MV-4-11 (cell line): ENCODE measurements at places on chromosomes 6 and 20.

DNA sequence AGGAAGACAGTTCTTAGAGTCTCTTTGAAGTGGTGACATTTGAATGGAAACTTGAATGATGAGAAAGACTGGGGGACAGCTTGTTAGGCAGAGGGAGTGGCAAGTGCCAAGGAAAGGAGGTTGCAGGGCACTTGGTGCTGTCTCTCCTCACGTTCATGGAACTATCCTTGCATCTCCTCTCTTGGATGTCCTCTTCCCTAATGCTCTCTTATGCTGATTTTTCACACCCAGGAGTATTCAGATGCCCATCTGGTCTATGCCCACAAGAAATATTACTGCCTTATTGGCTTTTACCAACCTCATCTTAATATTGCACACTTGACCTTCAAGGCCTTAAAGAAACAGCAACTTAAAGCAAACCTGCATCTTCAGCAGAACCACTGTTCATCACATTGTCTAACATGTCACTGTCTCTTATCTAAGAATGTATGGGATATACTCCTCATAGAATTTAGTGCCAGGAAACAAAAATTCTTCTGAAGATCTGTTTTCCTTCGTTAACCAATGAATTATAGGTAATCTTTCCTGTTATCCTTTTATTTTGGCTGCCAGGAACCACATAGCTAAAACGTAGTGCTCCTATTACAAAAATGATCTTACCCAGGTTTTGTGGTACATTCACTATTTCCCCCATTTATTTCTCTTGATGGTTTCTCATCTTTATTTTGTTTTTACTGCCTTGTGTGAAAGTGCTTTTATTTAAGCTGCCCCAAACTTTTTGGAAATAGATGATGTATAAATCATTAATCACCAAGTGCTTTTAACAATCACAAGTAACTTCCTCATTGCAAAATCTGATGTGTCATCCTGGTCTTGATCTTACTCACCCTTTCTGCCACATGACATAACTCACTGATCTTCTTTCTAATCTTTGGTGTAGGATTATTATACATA, 12.8 kb downstream of the RGS17 start:
- peak; percentile 86 for DNase-seq

DNA sequence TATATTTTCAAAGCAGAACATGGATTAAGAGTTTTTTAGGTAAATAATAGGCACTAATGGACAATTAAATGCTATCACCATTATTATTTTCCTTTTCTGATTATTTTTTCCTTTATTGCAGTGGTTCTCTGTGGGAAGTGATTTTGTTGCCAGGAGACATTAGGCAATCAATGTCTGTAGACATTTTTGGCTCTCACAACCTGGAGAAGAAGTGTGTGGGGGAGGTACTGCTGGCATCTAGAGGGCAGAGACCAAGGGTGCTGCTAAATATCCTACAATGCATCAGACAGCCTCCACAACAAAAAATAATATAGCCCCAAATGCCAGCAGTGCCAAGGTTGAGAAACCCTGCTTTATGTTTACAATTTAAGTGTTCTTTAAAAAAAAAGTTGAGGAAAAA, 8.3 kb downstream of the IFNGR1 start:
- no peak for DNase-seq

DNA sequence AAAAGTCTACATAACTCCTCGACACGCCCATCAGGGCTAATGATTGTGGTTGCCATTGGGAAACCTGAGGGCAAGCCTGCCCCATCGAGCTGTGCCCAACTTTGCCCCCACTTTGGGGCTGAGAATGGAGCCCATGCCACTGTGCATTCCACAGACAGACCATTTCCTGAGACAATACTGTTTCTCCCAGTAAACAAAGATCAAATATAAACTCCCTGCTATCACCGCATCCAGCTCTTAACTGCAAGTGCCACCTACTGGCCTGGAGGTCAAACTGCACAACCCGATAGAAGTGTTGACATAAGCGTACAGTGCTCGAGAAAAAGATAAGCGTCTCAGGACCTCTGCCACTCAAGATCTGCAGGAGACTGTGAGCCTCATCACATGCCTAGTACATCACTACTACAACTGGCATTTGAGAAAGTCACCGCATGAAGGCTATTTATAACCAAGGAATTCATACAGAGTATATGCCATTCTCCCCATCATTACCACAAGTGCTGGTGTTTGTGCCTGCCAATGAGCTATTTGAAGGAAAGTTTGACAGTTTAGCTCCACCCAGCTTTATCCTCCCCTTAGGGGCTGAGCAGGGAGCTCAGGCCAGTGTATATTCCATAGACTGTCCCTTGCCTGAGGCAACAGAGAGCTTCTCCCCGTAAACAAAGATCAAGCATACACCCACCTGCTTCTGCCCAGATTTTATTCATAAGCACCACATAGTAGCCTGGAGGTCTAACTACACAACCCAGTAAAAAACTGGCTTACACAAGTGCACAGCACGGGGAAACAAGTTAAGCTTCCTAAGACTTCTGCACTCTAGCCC, 4.5 kb upstream of the DEFB126 start:
- DNase-seq, result peak; percentile 17

GRCh38 chr20:19835533-19836222, 77.6 kb downstream of the RIN2 start:
- DNase-seq, result no peak

DNA sequence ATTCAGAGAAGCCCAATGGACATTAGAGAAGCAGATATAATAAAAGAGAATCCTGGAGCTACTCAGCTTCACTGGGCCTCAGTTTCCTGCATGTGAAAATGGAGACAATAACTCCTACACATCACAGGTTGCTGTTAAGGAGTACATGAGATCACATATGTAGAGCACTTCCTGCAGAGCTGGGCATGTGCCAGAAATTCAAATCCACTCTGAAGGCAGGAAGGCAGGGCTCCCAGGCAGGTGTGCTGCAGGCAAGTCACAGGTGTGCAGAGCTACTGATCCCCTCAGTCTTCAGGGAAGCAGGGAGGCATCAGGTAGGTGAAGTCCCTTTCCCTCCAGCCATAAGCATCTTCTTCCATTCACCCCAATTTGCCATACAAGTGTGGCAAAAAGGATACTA, 48.0 kb downstream of the DST start:
- no peak for DNase-seq

GRCh38 chr6:63493557-63493956, 78.7 kb upstream of the LOC128125822 start:
- no peak for DNase-seq

DNA sequence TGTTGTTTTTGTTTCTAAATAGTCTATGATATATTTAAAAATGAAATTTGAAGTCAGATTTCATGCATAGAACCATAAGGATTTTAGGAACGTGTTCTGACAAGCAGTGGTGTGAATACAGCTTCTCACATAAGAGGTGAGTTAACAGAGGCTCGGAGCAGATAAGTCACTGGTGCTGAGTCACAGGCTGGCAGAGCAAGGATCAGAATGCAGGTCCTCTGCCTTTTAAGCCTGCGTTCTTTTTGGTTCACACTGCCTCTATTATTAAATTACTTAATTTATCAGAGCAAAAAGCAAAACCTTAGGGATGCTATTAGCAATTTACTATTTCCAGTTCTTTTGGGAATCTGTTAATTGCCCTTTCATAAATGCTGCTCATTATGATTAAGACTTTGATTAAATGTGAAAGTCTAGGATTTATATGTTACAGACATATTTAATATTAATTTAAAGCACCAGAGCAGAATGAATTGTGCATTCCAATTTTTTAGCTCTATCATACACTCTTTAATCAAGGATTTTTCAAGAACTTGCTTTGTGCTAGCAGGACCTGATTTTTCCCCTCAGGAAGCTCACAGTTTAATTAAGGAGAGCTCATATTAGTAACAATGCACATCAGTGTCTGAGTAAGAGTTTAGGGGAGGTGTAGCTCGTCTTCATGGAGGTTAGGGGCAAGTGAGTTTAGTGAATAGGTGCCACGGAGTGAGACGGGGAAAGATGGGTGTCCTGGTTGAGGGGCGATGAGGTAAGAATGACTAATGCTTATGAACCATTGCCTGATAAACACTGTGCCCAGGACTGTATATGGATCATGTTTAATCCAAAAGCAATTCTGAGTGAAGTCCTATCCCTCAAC, 212.7 kb upstream of the AGPAT4 start:
- DNase-seq, result no peak

DNA sequence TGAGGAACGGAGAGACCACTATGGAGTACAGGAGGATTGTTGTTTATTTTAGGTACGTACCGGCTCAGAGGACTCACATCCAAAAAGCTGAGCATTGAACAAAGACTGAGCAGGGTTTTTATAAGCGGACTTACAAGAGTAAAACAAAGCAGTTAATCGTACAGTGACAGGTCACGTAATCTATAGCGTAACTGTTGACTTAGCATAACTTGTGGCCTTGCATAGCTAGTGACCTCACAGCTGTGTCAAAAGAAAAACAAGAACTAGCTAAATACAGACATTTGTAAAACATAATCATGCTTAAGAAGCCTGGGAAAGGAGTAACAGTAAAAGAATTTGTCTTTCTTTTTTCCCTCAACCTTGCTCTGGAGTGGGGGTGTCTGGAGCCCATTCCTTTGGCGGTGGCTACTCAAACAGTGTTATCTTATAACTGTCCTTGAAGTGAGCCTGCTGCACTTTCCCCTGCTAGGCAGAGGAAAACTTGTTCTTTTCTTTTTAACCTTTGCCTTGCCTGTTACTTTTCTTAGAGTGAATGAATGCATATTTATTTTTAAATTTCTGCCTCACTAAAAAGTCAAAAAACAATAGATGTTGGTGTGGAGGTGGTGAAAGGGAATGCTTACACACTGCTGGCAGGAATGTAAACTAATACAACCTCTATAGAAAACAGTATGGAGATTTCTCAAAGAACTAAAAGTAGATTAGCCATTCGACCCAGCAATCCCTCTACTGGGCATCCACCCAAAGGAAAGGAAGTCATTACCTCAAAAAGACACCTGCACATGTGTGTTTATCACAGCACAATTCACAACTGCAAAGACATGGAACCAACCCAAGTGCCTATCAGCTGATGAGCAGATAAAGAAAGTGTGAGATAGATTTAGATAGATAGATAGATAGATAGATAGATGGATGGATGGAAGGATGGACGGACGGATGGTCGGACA, 109.0 kb downstream of the TAF4 start:
- no peak for DNase-seq

GRCh38 chr6:41039060-41039998, at the start of gene UNC5CL:
TSS of gene UNC5CL (minus strand) at chr6:41039221. CDS start at chr6:41035074, 4,147 bp downstream.
- peak; percentile 2 for DNase-seq

DNA sequence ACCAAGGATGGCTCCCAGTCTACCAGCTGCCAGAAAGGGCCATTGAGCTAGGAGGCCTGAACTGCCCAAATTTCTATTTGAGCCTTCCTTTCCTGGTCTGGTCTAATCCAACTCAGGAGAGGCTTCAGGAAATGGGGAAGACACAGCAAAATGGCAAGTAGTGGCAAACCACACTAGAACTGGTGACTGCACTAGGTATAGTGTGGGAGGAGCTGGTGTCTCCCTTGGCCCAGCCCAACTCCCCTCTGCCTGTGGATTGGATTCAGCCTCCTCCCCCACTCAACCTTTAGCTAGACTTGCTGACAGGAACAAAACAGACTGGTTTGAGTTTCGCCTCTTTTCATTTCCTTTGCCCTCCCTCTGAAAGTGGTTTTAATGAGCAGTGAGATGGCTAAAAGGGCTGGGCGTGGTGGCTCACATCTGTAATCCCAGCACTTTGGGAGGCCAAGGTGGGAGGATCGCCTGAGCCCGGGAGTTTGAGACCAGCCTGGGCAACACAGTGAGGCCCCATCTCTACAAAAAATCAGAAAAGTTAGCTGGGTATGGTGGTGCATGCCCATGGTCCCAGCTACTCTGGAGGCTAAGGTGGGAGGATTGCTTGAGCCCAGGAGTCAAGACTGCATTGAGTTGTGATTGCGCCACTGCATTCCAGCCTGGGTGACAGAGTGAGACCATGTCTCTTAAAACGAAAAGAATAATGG, 17.5 kb downstream of the MRPS18A start:
- peak; percentile 63 for DNase-seq

GRCh38 chr6:158996856-158997255, 3.1 kb downstream of the RSPH3 start:
- peak; percentile 84 for DNase-seq

- peak; percentile 98 for DNase-seq
These were observed 191.7 kb upstream of the BTBD3 start for GRCh38 chr20:11726026-11726425.

DNA sequence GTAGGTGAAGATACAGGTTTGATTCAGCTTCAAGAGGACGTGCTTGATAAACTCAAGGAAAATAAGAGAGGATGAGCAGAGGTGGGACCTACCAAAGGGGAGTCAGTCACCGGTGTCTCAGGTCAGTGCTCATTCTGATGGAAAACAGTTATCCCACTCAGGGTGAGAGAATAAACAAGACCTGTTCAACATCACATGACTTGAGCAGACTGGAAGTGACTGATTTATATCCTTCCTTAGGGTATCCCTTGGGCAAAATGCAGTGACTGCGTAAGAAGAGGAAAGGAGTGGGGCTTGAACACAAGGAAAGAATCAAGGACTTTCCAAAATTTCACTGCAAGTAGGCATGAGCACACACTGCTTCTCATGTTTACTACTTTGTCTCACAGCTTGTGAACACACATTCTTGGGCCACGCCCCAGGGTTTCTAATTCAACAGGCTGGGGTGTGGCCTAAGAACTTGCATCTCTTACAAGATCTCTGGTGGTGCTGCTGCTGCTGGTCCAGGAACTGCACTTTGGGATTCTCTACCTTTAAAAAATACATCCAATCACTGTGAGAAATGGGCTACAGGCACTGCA, 11.6 kb downstream of the CST3 start:
- no peak for DNase-seq

GRCh38 chr20:41621421-41621820, 3.2 kb upstream of the CHD6 start:
- DNase-seq, result no peak

DNA sequence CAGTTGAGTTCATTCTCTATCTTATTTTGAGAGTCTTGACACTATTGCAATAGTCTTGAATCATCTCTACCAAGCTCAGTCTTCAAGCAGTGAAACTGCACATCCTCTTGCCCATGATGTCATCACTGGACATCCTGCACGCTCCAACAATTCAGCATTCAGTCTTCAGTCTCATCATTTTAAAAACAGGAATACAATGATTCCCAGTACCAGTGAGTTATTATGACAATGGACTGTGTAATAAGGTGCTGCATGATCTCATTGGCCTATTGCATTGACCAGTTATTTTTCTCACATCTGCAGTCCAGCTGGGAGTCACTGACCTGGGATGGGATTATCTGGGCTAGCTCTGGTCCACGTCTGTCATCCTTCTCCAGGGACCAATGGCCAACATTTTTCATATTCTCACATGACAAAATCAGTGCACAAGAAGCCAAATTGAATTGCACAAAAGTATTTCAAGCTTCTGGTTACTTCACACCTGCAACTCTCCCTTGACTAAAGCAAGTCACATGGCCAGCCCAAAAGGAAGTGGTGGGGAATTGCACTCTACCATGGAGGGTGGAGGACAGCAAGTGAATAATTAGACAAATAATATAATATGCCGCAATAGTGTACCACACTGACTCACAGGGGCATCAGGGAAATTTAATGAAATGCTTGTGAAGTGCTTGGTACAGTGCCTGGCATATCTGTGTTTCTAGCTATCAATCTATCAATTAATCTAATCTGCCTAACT, 6.4 kb upstream of the CST2 start:
- DNase-seq, result no peak

GRCh38 chr20:42493001-42493400, 696.7 kb downstream of the PTPRT start:
- peak; percentile 50 for DNase-seq
